Motor neuron (in vitro differentiated cells): ENCODE measurements at places on chromosomes 6 and 20.

- ATAC-seq, result no peak
These were observed 136.7 kb downstream of the MMUT start for GRCh38 chr6:49326347-49326746.

GRCh38 chr6:79269877-79270276 is 35.4 kb upstream of the HMGN3 start:
- ATAC-seq, result peak; percentile 94

GRCh38 chr6:79028641-79029314 is 49.3 kb downstream of the PHIP start:
- no peak for ATAC-seq

- no peak for ATAC-seq
These were observed 55.7 kb downstream of the RALY start for GRCh38 chr20:34049389-34049788.

DNA sequence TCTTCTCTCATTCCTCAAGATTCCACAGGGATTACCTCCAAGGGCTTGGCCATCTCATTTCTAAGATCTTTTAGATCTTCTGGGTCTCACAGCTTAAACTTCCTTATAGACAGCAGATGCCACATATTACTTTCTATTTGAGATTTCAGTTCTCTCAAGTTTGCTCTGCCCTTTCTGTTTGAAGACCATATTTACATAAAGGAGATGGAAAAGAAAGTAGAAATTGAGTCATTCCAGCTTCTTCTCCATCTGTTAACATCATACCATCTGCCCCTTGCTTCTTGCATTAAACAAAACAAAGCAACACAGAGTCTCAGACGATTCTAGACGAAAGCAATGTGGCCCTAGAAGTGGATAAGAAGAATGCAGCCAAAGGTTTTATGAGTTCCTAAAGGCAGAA is 203.4 kb downstream of the TTLL2 start:
- ATAC-seq, result peak; percentile 29

DNA sequence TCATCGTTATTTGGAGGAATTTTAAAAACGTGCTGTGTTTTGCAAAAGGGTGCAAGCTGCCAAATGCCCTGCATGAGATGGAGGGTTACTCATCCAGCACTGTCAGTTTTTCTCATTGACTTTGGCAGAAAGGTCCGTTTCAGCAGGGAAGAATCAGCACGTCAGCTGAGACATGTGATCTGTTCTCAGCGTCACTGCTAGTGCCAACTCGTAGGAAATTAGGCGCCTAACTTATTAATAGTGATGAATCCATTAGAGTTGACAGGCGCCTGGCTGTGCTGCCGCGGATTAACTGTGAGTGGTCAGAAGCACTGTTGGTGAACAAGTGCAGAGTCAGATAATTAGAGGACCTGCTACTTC is 175.5 kb upstream of the FOXQ1 start:
- no peak for ATAC-seq

- no peak for ATAC-seq
These were observed 139.3 kb upstream of the SNX9 start for GRCh38 chr6:157683707-157684106.

DNA sequence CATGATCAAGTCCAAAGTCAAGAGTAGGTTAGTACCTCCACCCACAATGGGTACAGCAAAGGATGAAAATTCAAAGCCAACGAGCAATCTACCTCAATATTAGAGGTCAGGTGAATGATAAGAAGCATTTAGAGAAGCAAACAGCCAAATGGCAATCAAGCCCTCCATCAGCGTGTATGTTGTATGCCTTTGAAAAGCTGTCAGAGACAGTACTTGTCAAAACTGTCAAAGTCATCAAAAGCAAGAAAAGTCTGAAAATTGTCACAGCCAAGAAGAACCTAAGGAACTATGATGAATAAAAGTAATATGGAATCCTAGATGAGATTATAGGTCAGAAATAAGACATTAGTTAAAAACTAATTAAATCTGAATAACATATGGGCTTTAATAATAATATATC is 99.3 kb downstream of the PCSK2 start:
- ATAC-seq, result no peak

- ATAC-seq, result no peak
These were observed 6.1 kb upstream of the ALDH8A1 start for GRCh38 chr6:134956032-134956431.

GRCh38 chr6:39841291-39841690 is 49.1 kb downstream of the DAAM2 start:
- ATAC-seq, result no peak

GRCh38 chr20:4076033-4076432 is 60.7 kb upstream of the RNF24 start:
- no peak for ATAC-seq

GRCh38 chr20:33689973-33690372 is 3.8 kb upstream of the E2F1 start:
- no peak for ATAC-seq

- no peak for ATAC-seq
These were observed 10.8 kb downstream of the UFL1 start for GRCh38 chr6:96532399-96532798.

DNA sequence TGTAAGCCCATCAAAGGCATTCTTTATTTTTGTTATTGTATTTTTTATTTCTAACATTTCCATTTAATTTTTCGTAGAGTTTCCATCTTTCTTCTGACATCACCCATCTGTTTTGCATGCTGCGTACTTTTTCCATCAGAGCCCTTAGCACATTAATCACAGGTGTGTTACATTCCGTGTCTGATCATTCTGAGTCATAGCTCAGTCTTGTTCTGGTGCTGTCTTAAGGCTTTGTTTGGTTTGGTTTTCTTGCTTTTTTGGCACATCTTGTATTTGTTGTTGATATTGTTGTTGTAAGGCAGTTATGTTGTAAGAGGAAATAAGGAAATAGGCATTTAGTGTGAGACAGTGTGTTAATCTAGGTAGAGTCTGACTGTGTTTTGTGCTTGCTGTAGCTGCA is 214.6 kb upstream of the CDH4 start:
- ATAC-seq, result no peak

GRCh38 chr6:32087574-32088486 is 21.3 kb downstream of the TNXB start:
- ATAC-seq, result peak; percentile 19

GRCh38 chr6:31768363-31769257 is 6.2 kb downstream of the SAPCD1 start:
- ATAC-seq, result no peak

- peak; percentile 20 for ATAC-seq
These were observed 1.5 kb downstream of the COL12A1 start for GRCh38 chr6:75204217-75204958.
